Fibroblast of skin of scalp (primary cell): ENCODE measurements at places on chromosomes 5 and 9.
A peak's percentile ranks its signal among the peaks of the same experiment; 100 is the strongest.

DNA sequence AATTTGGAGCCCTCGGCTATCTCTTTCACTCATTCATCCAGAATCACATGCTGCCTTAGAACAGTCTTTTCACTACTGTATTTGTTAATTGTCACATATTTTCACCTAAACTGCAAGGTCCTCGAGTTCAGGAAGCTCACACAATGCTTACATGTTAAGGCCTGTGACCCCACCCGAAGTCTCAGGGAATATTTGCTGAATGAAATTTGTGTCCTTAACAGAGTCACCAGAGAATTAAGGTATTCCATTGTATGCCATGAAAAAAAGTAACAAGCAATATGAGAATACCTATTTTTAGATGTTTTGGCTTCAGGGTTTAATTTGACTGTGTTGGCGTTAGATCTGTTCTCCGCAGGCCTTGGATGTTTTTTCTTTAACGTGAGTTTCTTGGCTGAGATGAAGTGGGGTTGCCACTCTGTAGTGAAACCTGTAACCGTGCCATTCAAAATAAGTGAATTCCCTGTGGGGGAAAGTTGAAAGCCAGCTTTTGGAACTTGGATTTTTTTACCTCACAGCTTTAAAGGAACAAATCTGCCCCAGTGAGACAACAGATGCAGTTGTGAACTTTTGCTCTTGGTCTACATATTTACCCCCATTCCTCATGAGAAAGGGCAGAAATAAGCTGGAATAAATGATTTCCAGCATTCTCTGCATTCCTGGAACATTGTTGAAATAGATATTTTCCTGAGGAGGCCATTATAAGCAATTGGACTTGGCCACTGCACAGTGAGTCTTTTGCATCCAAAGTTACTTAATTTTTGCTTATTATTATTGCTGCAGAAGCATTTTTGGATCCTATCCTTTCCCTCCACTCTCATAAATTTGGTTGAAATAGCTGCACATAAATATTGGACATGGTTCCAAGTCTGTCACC lies 35.9 kb upstream of the FBP1 start:
- DNase-seq, result peak; percentile 90

- DNase-seq, result no peak
These were observed 11.7 kb upstream of the CERCAM start for GRCh38 chr9:128408963-128409431.

- no peak for DNase-seq
These were observed 267.6 kb upstream of the HAPLN1 start for GRCh38 chr5:83988293-83988685.

GRCh38 chr9:130755377-130756007 lies 61.9 kb downstream of the EXOSC2 start:
- no peak for DNase-seq

- DNase-seq, result no peak
These were observed 18.8 kb upstream of the FCN2 start for GRCh38 chr9:134861595-134862334.

GRCh38 chr5:113487781-113488644 lies at the start of gene MCC:
MCC (minus strand) TSS chr5:113488453.
- peak; percentile 94 for DNase-seq

GRCh38 chr5:53819482-53819881 lies 259.0 kb downstream of the NDUFS4 start:
- DNase-seq, result no peak

DNA sequence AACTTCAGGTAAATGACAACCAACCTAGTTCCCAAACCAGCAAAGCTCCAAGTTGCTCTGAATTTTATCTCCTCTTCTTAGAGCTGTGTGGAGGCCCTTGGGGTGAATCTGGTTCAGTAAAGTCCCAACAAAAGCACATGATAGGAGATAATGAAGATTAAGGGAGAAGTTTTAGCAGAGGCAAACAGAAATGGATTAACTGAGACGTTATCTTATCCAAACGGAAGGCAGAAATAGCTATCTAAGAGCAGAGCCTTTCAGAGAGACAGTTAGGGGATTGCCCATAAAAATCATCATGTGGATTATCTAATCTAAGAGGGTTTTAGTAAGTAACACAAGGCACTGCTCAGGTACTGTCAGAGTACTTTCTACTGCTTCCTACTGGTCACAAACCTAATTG lies 183.9 kb upstream of the ZNF618 start:
- DNase-seq, result no peak

GRCh38 chr5:35644543-35644942 lies 26.9 kb downstream of the SPEF2 start:
- no peak for DNase-seq

- DNase-seq, result no peak
These were observed 173.4 kb upstream of the CDH12 start for GRCh38 chr5:23026252-23027170.

DNA sequence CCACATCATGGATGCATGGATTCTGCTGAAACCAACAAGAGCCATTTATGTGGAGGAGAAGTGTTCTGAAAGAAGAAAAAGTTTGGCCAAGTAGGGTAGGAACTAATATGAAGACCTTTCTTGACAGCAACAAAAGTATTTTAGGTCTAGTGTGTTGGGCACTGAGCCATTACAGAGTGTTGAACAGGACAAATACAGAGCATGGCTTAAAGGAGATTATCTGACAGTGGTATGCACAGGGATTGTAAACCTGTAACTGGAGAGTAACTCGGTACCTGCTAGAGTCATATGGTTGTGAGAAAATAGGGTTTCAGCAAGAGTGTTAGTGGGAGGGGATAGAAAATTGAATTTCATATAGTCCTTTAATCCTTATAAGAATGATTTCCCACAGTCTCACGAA lies 513.2 kb upstream of the WWC1 start:
- no peak for DNase-seq

- DNase-seq, result no peak
These were observed 14.8 kb upstream of the SMARCA2 start for GRCh38 chr9:2000314-2000713.

- no peak for DNase-seq
These were observed 21.4 kb downstream of the SLC22A4 start for GRCh38 chr5:132315529-132316067.

DNA sequence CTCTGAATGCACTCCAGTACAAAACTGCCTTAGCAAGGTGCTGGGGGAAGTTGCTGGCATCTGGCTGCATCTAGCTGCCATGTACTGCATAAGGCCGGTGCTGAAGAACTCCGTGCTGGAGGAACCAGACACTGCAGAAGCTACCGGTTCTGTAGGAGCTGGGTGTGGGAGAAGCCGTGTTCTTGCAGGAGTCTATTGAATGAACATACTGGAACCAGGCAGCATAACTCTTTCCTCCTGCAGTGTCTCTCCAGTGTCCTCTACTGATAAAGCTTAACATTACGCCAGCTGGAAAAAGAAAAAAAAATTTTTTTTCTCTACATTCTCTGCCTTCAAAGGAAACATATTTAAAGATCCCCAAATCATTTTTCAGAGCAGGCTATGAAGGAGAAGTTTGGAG lies 38.5 kb downstream of the VPS13A start:
- peak; percentile 24 for DNase-seq

GRCh38 chr9:113929634-113930389 lies 53.7 kb downstream of the ZNF618 start:
- DNase-seq, result peak; percentile 70

DNA sequence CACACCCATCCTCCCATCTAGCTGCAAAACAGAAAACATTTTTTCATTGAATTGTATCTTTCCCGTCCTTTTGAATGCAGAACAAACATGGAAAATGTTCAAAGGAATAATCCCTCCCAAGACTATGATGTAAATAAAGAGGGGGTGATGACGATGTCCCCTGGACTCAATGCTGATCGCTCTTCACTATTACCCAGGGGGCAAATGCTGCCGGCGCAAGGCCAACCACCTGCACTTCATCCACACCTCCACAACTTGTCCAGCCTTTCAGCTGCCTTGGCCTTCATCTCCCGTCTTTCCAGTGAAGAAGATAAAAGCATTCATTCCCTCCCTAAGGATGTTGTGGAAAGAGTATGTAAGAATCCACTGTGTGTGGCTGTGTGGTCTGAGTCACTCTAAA lies 240.3 kb downstream of the AGTPBP1 start:
- DNase-seq, result no peak

- DNase-seq, result no peak
These were observed 52.5 kb downstream of the SH3GL2 start for GRCh38 chr9:17631396-17631795.

GRCh38 chr5:148792744-148793143 lies 33.7 kb upstream of the ADRB2 start:
- DNase-seq, result no peak

- DNase-seq, result no peak
These were observed 67.9 kb upstream of the ADAMTS2 start for GRCh38 chr5:179413086-179413690.

GRCh38 chr9:120014796-120015195 lies 565.2 kb downstream of the CDK5RAP2 start:
- no peak for DNase-seq

- DNase-seq, result peak; percentile 35
These were observed 24.0 kb upstream of the F2RL1 start for GRCh38 chr5:76794871-76795270.

- DNase-seq, result no peak
These were observed 197.6 kb downstream of the NR3C1 start for GRCh38 chr5:143205883-143206195.

DNA sequence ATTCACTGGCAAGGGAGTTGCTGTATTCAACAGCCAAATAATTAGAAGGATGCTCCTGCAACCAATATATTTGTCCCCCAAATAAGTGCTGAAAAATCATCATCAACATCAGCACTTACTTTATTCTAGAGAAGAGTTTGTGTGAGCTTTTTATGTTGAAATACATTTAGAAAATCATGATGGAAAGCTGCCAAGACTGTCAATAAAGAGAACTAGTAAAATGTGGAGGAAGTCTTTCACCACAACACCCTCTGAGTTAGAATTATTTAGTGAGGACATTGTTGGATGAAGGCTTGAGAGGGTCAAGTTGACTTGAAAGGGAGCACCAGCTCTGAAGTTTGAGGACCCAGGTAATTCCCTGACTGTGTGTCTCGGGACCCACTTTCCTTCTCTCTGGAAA lies 100.2 kb upstream of the TBCA start:
- DNase-seq, result no peak

DNA sequence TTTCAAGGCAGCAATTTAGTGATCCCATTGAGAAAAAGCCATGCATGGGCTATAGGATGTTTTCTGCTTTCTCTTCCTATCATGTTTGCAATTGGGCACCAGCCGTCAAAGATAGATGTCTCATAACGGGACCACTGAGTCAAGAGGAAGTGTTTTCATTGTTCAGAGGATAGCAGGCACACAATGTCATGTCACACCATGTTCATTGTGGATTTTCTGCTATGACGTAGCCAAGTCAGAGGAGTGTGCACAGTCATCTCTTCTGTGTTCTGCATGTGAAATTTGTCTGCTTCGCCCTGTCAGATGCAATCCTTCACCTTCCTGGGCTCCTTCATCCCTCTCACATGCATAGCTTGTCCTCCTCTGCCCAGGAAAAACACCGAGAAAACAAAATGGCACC lies 106.0 kb downstream of the CD180 start:
- no peak for DNase-seq

DNA sequence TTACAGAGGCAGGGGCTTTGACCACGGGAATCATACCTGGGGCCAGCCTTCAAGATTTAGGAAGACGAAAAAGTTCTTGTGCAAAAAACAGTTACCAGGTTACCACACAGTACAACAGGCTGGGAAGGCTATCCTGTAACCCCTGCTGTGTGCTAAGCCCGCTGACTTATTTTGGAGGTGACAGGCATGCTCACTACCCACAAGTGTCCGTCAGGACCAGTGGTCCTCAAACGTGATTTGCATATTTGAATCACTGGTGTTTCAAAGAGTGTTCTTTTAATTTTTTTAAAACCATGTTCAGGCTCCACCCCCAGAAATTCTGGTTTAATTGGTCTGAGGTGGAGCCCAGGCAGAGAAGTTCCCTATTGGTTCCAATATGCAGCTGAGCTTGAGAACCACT lies 146.6 kb downstream of the TTLL11 start:
- DNase-seq, result no peak

DNA sequence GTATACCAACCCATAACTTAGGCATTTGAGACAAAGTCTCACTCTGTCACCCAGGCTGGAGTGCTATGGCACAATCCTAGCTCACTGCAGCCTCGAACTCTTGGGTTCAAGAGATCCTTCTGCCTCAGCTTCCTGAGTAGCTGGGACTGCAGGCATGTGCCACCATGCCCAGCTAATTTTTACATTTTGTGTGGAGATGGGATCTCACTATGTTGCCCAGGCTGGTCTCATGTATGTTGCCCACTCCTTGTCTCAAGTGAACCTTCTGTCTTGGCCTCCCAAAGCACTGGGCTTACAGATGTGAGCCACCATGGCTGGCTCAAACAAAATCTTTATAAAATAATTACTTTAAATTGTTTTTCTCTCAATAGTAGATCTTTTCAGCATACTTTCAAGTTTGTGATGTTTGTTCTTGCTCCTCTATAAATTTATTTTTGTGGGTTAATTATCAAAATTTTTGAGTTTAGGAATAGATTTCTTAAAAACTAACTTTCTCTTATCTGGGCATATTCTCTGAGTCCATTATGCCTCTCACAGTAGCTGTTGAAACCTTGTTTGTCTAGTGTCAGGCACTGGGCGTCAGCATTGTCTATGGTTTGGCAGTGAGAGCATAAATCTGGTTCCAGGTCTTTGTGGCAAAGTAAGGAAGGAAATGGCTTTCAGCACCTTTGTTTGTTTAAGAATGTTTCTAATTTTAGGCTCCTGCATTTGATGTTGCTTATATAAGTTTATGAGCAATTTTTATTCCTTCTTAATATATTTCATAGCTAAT lies 38.7 kb downstream of the NLN start:
- DNase-seq, result peak; percentile 67

DNA sequence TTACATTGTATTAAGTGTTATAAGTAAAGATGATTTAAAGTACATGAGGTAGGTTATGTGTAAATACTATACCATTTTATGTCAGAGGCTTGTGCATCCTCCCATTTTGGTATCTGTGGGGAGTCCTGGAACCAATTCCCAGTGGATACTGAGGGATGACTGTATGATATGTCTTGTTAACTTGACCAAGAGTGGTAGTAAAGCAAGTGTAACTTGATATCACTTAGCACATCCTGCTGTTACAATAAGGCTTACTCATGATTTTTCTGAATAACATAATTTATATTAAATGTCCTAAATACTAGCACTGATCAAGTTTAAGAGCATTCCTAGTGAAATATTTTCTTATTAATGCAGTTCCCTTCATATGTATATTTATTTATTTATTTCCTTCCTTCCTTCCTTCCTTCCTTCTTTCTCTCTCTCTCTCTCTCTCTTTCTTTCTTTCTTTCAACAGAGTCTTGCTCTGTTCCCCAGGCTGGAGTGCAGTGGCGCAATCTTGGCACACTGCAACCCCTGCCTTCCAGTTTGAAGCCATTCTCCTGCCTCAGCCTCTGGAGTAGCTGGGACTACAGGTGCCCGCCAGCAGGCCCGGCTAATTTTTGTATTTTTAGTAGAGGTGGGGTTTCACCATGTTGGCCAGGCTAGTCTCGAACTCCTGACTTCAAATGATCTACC lies 7.5 kb downstream of the NDFIP1 start:
- peak; percentile 72 for DNase-seq

- no peak for DNase-seq
These were observed 54.0 kb upstream of the FGF10 start for GRCh38 chr5:44443172-44443571.

DNA sequence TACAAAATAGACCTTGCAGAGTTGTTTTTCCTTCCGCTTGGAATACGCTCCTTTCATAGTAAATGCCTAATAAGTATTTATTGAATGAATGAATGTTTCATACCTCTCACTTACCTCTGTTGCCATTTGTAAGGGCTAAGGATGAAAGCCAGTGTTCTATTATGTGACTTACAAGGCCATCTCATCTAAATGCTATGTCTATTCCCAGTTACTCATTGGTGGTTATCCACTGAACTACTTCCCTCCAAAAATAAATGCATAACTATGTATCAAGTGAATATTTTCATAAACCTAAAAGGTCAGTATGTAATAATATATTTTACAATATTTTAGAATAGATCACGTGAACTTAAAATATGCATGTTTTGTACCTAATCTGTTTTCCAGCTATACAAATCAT lies 670.5 kb upstream of the RGMB start:
- no peak for DNase-seq
